T-helper 17 cell (primary cell): ENCODE measurements at places on chromosomes 3 and 15. TPM values are rescaled to one million over a fixed set of nuclear protein-coding genes. Genes with fewer than 3 reads are reported as not detected.

The TF gene
- 0.65 TPM for total RNA-seq

The SLC27A2 gene
- total RNA-seq = 0.30 TPM

The KPNA4 gene
- total RNA-seq = 61.9 TPM

The GOLGA8O gene
- total RNA-seq = 2.3 TPM

- H3K4me1 ChIP-seq = peaks cover 6% of the 10 kb centered on the region
- H3K4me3 ChIP-seq = no peak overlapping the region
Measured at GRCh38 chr3:193821151-193821668, 228.2 kb downstream of the OPA1 start.

GRCh38 chr3:108862865-108863798 lies 40.5 kb downstream of the TRAT1 start:
- no peaks in the 10 kb centered on the region for H3K27me3 ChIP-seq
- H3K4me1 ChIP-seq = peaks cover 25% of the 10 kb centered on the region
- peak overlapping the region; percentile 76 for H3K27ac ChIP-seq
- H3K36me3 ChIP-seq = peaks cover 16% of the 10 kb centered on the region
- no peak for DNase-seq

DNA sequence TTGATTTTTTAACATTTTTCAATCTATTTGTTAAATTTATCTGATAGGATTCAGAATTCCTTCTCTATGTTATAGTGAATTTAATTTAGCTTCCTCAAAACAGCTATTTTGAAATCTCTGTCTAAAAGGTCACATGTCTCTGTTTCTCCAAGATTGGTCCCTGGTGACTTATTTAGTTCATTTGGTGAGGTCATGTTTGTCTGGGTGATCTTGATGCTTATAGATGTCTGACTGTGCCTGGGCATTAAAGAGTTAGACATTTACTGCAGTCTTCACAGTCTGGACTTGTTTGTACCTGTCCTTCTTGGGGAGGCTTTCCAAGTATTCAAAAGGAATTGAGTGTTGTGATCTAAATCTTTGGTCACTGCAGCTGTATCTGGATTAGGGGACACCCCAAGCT lies 169.5 kb upstream of the C2CD4B start:
- H3K27me3 ChIP-seq = peaks cover 26% of the 10 kb centered on the region
- no peak for DNase-seq
- no peaks in the 10 kb centered on the region for H3K36me3 ChIP-seq
- H3K4me1 ChIP-seq = no peaks in the 10 kb centered on the region

GRCh38 chr15:99279827-99280226 lies 28.5 kb downstream of the LRRC28 start:
- H3K27ac ChIP-seq = peak overlapping the region; percentile 61
- no peak for DNase-seq
- H3K4me3 ChIP-seq = no peak overlapping the region
- H3K36me3 ChIP-seq = peaks cover 2% of the 10 kb centered on the region

DNA sequence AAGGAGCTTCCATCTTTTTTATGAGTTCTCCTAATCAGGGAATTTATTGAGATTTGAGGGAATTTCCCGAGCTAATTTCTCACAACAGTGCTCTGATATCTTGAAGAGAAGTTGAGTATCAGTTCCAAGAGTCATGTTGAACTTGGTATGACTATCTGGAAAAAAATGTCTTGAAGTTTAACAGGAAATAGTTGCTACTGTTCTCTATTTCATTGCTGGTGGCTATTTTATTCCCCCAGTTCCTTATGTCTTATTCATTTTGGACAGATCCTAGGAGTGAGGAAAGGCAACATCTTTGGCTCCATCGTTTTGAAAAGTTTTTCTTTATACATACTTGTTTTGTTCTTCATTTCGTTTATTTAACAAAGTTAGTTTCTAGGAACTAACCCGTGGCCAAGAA lies 307.8 kb upstream of the AGTR1 start:
- no peak for DNase-seq
- no peak overlapping the region for H3K27ac ChIP-seq
- H3K27me3 ChIP-seq = no peaks in the 10 kb centered on the region
